ENCODE measurements at places on chromosomes 12 and 14. TPM values are rescaled to one million over a fixed set of nuclear protein-coding genes. Genes with fewer than 3 reads are reported as not detected.

The IL31 gene
- not detected for total RNA-seq

The SLC35F4 gene
- total RNA-seq, result not detected

The CLEC4D gene
- total RNA-seq, result not detected

The TAS2R42 gene
- not detected for total RNA-seq

The GLIPR1L2 gene
- 0.13 TPM for total RNA-seq

The P2RX7 gene
- 3.9 TPM for total RNA-seq

The HPD gene
- total RNA-seq, result not detected

The DDN gene
- 0.13 TPM for total RNA-seq

The SERPINA10 gene
- total RNA-seq, result not detected

The APOF gene
- total RNA-seq, result not detected

The POU6F1 gene
- total RNA-seq, result 3.0 TPM

The KICS2 gene
- 3.7 TPM for total RNA-seq

The GRIP1 gene
- total RNA-seq, result under 0.01 TPM

The AP5M1 gene
- 16.1 TPM for total RNA-seq

The GPHN gene
- 10.8 TPM for total RNA-seq

The NGB gene
- not detected for total RNA-seq
